ENCODE measurements at places on chromosomes 16 and 17. TPM values are rescaled to one million over a fixed set of nuclear protein-coding genes. Genes with fewer than 3 reads are reported as not detected.

DNA sequence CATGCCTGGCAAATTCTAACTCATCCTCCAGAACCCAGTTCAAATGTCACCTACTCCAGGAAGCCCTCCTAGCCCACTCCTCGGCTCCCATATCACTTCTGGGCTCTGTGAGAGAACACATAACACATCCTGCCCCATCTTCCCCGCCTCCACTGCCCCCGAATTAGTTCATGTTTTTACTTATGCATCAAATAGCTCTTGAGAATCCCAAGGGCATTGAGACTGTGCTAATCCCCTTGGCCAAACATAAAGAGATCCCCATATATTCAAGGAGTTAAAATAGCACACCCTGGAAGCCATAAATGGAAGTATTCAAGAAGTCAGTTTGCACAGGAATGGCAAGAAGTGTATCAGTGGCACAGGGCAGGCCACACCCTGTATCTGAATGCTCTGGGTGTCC, 2.0 kb upstream of the CREBBP start:
- H3K27me3 ChIP-seq, result no peaks in the 10 kb centered on the region
- DNase-seq, result no peak
- no peaks in the 10 kb centered on the region for H3K36me3 ChIP-seq
- H3K4me1 ChIP-seq, result peaks cover 12% of the 10 kb centered on the region
- H3K4me3 ChIP-seq, result no peak overlapping the region

Gene DLG4
- total RNA-seq, result 2.6 TPM

Gene ZDHHC1
- total RNA-seq, result 4.8 TPM

Gene FN3K
- total RNA-seq, result 2.3 TPM

Gene SPIRE2
- 3.8 TPM for total RNA-seq

Gene IL21R
- total RNA-seq, result 0.38 TPM

All from esophagus squamous epithelium (tissue), 5 donors.